ENCODE measurements at places on chromosomes 12 and 14.

- DNase-seq, result no peak
Observed at GRCh38 chr14:68596701-68597100, 196.2 kb downstream of the ZFP36L1 start.

DNA sequence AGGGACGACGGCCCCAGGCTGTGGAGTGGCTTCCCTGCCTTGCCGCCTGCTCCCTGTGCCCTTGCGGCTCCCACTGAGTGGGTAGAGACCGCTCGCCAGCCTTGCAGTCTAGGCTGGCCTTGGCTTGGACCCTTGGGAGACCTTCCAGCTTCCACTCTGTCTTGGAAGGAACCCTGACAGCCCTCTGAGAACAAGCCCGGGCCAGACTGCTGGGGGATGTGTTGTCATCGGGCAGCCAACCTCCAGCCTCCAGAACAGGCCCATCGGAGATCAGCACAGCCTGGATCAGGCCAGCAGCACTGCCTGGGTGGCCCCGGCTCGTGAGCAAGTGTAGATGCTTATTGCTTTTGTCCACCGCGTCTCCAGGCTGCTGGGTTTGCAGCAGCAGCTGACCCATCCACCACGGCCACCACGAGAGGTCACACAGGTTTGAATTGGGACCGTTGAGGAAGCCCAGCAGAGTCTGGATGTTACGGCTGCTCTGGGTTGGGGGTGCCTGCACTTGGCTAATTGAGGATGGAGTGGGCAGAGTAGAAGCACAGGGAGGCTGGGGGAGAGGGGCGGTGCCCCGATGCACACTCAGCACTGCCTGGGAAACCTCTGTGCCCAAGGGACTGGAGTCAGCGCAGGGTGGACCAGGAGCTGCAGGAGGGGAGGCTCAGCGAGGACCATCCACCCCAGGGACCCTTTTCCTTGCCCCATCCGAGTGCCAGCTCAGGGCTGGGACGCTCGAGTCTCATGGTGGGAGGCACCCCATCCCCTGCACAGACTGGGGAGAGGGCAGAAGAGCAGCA is 55.5 kb downstream of the NOC4L start:
- DNase-seq, result no peak

DNA sequence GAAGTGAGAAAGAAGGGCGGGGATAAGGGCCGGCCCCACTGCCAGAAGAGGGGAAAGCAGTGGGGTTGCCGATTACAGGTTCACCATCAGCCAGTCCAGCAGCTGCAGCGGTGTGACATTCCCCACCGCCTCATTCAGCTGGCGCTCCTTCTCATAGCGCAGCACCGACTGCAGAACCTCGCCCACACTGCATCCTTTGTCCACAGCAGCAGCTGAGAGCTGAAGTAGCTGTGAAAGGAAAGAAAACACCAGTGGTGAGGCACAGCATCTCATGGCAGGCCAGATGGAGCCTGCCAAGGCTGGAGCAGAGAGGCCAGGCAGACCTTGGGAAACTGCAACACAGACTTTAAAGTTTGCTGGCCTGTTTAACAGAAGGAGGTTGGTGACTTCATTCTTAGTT is 33.2 kb downstream of the AKAP3 start:
- no peak for DNase-seq

DNA sequence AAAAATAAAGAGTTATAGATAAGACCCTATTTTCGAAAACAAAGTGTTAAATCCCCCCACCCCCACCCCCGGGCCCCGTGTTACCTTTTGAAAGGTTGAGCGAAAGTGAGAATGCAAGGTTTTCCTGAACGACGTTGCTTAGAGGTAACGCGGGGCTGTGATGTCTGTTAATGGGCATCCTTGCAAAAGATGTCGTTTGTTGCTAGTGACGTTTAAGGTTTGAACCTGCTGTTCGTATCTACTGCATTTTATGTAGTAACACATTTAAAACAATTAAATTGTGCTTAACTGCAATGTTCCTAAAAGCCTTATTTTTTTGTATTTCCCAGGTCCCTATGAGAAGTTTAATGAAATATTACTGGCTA is 1.2 kb downstream of the CPSF6 start:
- DNase-seq, result no peak

DNA sequence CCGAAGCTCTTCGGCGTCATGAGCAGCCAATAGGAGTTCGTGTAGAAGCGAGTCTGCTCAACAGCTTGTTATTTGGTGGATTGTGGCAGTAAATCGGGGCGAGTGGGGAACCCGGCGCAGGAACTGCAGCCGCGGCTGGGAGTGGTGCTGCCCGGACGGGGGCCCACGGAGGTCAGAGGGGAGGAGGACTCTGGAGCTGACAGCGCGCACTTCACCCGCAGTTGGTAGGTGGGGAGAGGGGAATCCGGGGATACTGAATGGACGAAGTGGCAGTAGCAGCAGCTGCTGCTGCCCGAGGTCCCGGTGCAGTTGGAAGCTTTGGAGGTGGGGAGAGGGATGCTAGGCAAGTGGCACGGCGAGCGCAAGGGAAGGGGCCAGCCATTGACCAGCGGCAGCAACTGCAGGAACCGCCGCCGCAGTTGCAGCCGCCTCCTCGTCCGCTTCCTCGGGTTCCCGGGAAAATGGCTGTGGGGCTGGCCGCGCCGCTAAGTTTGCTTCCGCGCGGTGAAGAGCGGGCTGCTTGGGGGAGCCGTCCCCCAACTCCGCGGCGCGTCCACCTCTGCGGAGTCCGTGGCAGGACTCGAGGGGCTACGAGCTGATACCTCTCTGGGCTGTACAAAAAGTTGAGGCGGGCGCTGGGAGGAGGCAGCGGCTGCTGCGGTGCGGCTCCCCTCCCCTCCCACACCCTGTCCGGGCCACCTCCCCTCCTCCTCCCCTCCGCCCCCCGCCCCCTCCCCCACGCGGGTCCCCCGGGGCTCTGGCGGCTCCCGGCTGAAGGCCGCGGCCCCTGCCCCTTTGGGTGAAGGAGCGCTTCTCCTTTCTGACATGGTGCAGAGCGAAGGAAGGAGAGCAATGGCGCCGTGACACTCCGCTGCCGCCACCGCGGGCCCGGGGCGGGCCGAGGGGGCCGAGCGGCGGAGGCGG is at the start of gene ARID4A:
Gene ARID4A (plus strand): TSS at position 79 of the 924 bp plus-strand sequence. CDS start 1,300 bp downstream, outside the sequence.
- peak; percentile 37 for DNase-seq

DNA sequence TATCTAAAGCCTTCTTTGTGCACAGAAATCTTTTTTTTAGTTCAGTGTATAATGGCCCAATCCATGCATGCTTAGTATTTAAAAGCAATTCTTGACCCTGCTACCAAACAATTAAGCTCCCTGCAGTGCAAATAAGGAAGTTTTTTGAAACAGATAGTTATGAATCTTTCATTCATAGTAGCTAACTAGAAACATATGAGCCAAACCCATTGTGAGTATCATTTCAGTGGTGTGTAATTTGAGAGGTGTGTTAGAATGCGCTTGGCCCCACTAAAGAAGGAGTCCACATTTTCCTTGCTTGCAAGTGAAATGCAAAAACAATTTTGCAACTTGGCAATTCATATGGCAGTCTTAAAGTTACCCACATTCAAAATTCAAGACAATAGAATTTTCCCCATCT is 14.4 kb downstream of the EPS8 start:
- no peak for DNase-seq

GRCh38 chr12:108840605-108841332 is 16.6 kb downstream of the SSH1 start:
- DNase-seq, result no peak
